Hepatocyte (in vitro differentiated cells): ENCODE measurements at places on chromosomes 11 and 22. TPM values are rescaled to one million over a fixed set of nuclear protein-coding genes. Genes with fewer than 3 reads are reported as not detected.

Gene SLC29A2
- 7.4 and 11.3 TPM in 2 replicates for total RNA-seq

Gene C1QTNF5
- total RNA-seq: 12.5 and 13.7 TPM in 2 replicates

Gene APOBEC3G
- 4.6 and 4.8 TPM in 2 replicates for total RNA-seq

Gene NCR3LG1
- 13.8 and 15.2 TPM in 2 replicates for total RNA-seq

Gene CCDC89
- 0.72 and 0.83 TPM in 2 replicates for total RNA-seq

Gene RTN4R
- 7.9 and 12.8 TPM in 2 replicates for total RNA-seq

Gene FAU
- total RNA-seq: 211 and 264 TPM in 2 replicates

Gene SMIM35
- 0.03 TPM in 1 of 2 replicates, not detected in the other for total RNA-seq

Gene GRK3
- total RNA-seq: 7.1 and 7.3 TPM in 2 replicates

DNA sequence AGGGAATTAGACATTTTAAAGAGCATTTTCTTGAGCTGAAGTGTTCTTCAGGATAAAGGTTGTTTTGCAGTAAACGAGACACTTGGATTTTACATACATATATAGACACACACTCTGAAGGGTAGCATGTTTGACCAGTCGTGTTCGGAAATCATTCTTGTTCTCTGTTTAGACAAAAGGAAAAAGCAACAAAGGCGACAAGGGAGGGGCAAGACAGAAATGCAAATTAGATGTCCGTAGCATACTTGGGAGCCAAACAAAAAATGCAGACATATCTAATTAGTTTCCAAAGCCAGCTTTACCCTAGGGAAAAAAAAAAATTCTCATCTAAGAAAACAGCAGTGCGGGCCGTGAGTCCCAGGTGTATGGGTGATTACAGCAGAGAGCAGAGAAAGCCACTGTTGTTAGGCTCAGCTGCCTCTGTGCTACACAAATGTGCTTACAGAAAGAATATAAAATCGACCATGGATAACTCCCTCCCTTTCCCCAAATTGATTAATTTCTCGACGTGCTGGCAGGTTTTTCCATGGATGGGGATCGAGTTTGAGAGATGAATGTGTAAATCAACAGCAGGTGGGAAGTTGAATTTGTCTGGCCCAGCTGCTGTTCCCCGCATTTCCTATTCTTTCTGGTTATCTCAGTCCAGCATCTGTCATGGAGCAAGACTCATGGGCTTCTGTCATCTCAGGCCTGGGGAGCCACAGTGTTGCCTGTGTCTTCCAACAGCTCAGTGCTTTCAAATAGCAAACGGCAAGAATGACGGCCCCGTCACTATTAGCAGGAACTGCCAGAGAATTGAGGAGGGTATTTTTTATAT, 176.5 kb upstream of the TTC12 start:
- no peak for DNase-seq
- peaks cover under 1% of the 10 kb centered on the region for H3K4me1 ChIP-seq
- no peaks in the 10 kb centered on the region for H3K27me3 ChIP-seq
- no peak overlapping the region for H3K4me3 ChIP-seq
- no peaks in the 10 kb centered on the region for H3K36me3 ChIP-seq

DNA sequence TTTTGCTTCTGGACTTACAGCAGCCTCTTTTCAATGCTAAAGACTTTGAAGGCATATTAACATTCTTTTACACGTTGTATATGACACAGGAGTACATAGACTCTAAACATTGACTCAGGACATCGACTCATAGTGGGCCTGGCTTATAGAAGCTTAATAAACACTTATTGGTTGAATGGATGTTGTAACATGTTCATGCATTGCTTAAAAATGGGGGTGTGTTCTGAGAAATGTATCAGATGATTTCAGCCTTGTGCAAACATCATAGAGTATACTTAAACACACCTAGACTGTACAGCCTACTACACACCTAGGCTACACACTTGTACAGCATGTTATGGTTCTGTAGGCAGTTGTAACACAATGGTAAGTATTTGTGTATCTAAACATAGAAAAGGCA, 17.9 kb downstream of the TTC17 start:
- DNase-seq: peak; percentile 32
- H3K36me3 ChIP-seq: no peaks in the 10 kb centered on the region
- no peak overlapping the region for H3K4me3 ChIP-seq

GRCh38 chr11:73316422-73316821, 8.3 kb downstream of the ARHGEF17 start:
- H3K4me1 ChIP-seq: peaks cover 63% of the 10 kb centered on the region
- H3K36me3 ChIP-seq: no peaks in the 10 kb centered on the region
- no peaks in the 10 kb centered on the region for H3K27me3 ChIP-seq
- H3K4me3 ChIP-seq: no peak overlapping the region
- peak overlapping the region; percentile 55 for H3K27ac ChIP-seq

GRCh38 chr11:80958361-80958760, 1517.5 kb upstream of the TENM4 start:
- H3K27me3 ChIP-seq: no peaks in the 10 kb centered on the region
- no peak overlapping the region for H3K4me3 ChIP-seq
- DNase-seq: no peak
- no peak overlapping the region for H3K27ac ChIP-seq

GRCh38 chr22:40334899-40335298, 11.4 kb upstream of the ADSL start:
- no peak overlapping the region for H3K27ac ChIP-seq
- H3K36me3 ChIP-seq: no peaks in the 10 kb centered on the region
- no peak overlapping the region for H3K4me3 ChIP-seq

GRCh38 chr11:93082900-93083299, 113.4 kb downstream of the MTNR1B start:
- H3K27me3 ChIP-seq: no peaks in the 10 kb centered on the region
- H3K4me1 ChIP-seq: no peaks in the 10 kb centered on the region
- no peak for DNase-seq
- H3K27ac ChIP-seq: no peak overlapping the region
- no peaks in the 10 kb centered on the region for H3K36me3 ChIP-seq
- no peak overlapping the region for H3K4me3 ChIP-seq

DNA sequence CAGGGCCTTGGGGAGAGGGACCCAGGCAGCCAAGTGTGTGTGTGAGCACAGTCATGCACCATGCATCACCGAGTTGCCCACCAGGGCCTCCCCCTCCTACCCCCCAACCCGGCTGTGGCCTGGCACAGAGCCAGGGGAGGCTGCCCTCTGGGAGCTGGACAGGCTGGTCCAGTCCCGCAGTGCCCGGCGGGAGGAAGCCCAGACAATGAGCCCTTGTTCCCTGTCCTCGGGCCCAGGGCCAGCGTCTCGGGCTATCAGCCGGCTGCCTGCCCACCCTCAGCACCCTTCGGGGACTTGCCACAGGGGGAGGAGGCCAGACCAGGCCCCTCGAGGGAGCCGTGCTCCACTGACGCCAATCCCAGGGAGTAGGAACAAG, 4.5 kb downstream of the LRRC75B start:
- H3K4me1 ChIP-seq: peaks cover 12% of the 10 kb centered on the region
- no peaks in the 10 kb centered on the region for H3K27me3 ChIP-seq
- H3K27ac ChIP-seq: no peak overlapping the region
- H3K4me3 ChIP-seq: no peak overlapping the region
- DNase-seq: no peak
- H3K36me3 ChIP-seq: no peaks in the 10 kb centered on the region

- H3K4me3 ChIP-seq: no peak overlapping the region
- H3K27me3 ChIP-seq: no peaks in the 10 kb centered on the region
- peaks cover 4% of the 10 kb centered on the region for H3K4me1 ChIP-seq
Observed at GRCh38 chr11:1040428-1041148, 4.1 kb upstream of the MUC6 start.

GRCh38 chr11:58192229-58192628, 3.4 kb downstream of the OR9Q2 start:
- H3K4me1 ChIP-seq: peaks cover 16% of the 10 kb centered on the region
- no peak overlapping the region for H3K4me3 ChIP-seq
- DNase-seq: peak; percentile 58
- H3K27me3 ChIP-seq: no peaks in the 10 kb centered on the region
- no peaks in the 10 kb centered on the region for H3K36me3 ChIP-seq
- peak overlapping the region; percentile 78 for H3K27ac ChIP-seq

DNA sequence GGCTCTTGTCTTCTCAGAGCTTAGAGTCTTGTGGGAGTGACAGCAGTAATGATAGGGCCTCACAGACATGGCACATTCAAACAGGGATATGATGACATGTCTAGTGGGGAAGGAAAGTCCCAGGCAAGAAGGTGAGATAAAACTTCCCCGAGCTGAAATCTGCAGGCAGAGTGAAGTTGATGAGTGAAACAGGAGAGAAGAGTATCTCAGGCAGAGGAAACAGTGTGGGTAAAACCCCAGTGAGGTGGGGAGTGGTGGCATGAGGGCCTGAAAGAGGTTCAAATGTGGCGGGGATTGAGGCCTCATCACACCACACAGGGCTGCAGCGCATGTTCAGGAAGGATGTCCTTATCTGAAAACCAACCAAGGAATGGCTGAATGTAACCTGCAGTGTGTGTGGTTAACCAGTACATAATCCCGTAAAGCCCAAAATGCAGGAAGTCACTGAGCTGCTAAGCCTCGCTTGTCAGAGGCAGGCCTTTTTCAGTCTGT, 153.8 kb upstream of the E2F8 start:
- no peak overlapping the region for H3K4me3 ChIP-seq
- H3K4me1 ChIP-seq: peaks cover 12% of the 10 kb centered on the region
- H3K27me3 ChIP-seq: no peaks in the 10 kb centered on the region
- no peak overlapping the region for H3K27ac ChIP-seq
- no peaks in the 10 kb centered on the region for H3K36me3 ChIP-seq
- DNase-seq: no peak

DNA sequence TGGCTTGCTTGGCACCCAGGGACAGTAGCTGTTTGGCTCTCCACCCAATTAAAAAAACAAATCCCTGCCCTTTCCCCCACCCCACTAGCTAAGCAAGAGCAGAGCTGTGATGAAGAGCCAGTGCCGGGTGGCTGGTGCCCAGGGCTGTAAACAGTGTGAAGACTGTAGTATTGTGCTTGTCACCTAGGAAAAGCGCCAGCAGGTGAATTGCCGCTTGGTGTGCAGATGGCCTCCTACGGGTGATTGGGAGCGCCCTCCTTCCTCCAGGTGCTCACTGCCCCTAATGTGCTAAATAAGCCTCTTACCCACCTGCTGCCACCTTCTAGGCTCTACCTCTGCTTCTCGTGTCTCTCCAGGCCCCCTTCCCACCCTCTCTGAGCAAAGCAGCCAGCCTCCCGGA, 18.4 kb upstream of the RAPSN start:
- no peaks in the 10 kb centered on the region for H3K4me1 ChIP-seq
- no peak overlapping the region for H3K4me3 ChIP-seq
- H3K36me3 ChIP-seq: no peaks in the 10 kb centered on the region
- DNase-seq: no peak
- H3K27me3 ChIP-seq: no peaks in the 10 kb centered on the region

- no peak overlapping the region for H3K4me3 ChIP-seq
- H3K27ac ChIP-seq: no peak overlapping the region
- peaks cover 3% of the 10 kb centered on the region for H3K36me3 ChIP-seq
- H3K27me3 ChIP-seq: no peaks in the 10 kb centered on the region
- DNase-seq: no peak
- H3K4me1 ChIP-seq: peaks cover 4% of the 10 kb centered on the region
Observed at GRCh38 chr22:26466196-26466595, 17.4 kb downstream of the HPS4 start.

GRCh38 chr11:124841840-124842239, 23.4 kb upstream of the ROBO3 start:
- no peak overlapping the region for H3K27ac ChIP-seq
- peaks cover 92% of the 10 kb centered on the region for H3K27me3 ChIP-seq
- H3K4me1 ChIP-seq: peaks cover 22% of the 10 kb centered on the region
- H3K36me3 ChIP-seq: no peaks in the 10 kb centered on the region
- DNase-seq: no peak

GRCh38 chr22:17537155-17537554, 26.1 kb upstream of the SLC25A18 start:
- no peak overlapping the region for H3K27ac ChIP-seq
- H3K4me3 ChIP-seq: no peak overlapping the region
- H3K36me3 ChIP-seq: no peaks in the 10 kb centered on the region
- H3K27me3 ChIP-seq: no peaks in the 10 kb centered on the region

DNA sequence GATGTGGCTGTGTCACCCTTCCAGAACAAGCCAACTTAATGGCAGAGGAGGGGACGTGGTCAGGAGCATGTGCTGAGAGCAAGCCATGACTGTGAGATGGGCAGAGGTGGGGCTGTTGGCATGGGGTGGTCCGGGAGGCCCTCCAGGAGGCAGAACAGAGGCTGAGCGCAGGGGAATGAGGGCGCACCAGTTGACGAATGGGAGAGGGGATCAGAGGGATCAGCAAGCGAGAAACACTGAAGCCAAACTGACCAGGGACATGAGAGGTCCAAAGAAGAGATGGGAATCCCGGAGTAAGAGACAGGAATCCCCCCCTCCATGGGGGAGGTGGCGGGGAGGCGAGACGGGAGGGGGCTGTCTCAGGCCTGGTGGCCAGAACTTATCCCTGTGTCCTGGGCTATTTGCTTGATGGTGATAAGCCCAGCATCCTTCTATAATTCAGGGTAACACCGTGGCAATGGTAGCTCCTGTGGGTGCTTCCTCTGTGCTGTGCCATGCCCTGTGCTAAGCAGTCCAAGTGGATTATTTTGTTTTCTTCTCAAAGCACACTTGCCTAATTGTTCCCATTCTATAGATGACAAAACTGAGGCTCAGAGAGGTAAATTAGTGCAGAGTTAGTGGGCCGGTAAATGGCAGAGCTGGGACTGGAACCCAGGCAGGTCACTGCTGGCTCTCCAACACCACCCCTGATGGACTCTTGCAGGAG, 83.4 kb upstream of the SHISAL1 start:
- no peaks in the 10 kb centered on the region for H3K27me3 ChIP-seq
- no peak overlapping the region for H3K27ac ChIP-seq
- no peak for DNase-seq
- no peaks in the 10 kb centered on the region for H3K4me1 ChIP-seq
- H3K36me3 ChIP-seq: no peaks in the 10 kb centered on the region
- no peak overlapping the region for H3K4me3 ChIP-seq

GRCh38 chr11:70326833-70327232, 56.3 kb downstream of the PPFIA1 start:
- H3K27me3 ChIP-seq: no peaks in the 10 kb centered on the region
- H3K4me3 ChIP-seq: no peak overlapping the region
- peak overlapping the region; percentile 73 for H3K27ac ChIP-seq
- DNase-seq: no peak
- H3K36me3 ChIP-seq: no peaks in the 10 kb centered on the region

GRCh38 chr11:132099692-132100091, 729.3 kb downstream of the NTM start:
- H3K27ac ChIP-seq: no peak overlapping the region
- H3K4me1 ChIP-seq: no peaks in the 10 kb centered on the region
- no peaks in the 10 kb centered on the region for H3K27me3 ChIP-seq

- no peaks in the 10 kb centered on the region for H3K27me3 ChIP-seq
- no peak overlapping the region for H3K4me3 ChIP-seq
- DNase-seq: no peak
- H3K4me1 ChIP-seq: peaks cover 11% of the 10 kb centered on the region
- no peak overlapping the region for H3K27ac ChIP-seq
Observed at GRCh38 chr11:2791521-2792380, 92.0 kb upstream of the KCNQ1OT1 start.

- DNase-seq: peak; percentile 73
- no peaks in the 10 kb centered on the region for H3K4me1 ChIP-seq
- H3K27me3 ChIP-seq: no peaks in the 10 kb centered on the region
- no peaks in the 10 kb centered on the region for H3K36me3 ChIP-seq
Observed at GRCh38 chr22:28600546-28601143, 79.0 kb downstream of the TTC28 start.

DNA sequence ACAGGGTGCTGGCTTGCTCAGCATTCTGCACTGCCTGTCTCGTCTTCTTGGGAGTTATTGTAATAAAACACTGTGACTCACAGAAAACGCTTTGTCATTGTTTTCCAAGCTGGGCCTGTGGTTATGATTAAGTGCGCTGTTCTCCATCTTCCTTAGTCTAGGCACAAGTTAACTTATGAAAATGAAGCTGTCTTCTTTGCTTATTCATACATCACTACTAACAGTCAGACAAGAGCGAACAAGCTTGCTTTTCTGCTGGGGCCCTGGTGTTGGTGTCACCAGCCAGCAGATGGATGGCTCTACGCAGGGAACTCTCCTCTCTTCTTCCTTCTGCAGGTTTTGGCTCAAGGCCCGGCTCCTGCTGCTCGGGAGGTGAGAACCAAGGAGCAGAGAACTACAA, 380.1 kb upstream of the SYN3 start:
- peak; percentile 32 for DNase-seq
- H3K27me3 ChIP-seq: no peaks in the 10 kb centered on the region
- H3K4me1 ChIP-seq: no peaks in the 10 kb centered on the region
- no peak overlapping the region for H3K27ac ChIP-seq
- H3K36me3 ChIP-seq: no peaks in the 10 kb centered on the region
